ENCODE measurements at places on chromosomes 3 and 15.
A peak's percentile ranks its signal among the peaks of the same experiment; 100 is the strongest.

DNA sequence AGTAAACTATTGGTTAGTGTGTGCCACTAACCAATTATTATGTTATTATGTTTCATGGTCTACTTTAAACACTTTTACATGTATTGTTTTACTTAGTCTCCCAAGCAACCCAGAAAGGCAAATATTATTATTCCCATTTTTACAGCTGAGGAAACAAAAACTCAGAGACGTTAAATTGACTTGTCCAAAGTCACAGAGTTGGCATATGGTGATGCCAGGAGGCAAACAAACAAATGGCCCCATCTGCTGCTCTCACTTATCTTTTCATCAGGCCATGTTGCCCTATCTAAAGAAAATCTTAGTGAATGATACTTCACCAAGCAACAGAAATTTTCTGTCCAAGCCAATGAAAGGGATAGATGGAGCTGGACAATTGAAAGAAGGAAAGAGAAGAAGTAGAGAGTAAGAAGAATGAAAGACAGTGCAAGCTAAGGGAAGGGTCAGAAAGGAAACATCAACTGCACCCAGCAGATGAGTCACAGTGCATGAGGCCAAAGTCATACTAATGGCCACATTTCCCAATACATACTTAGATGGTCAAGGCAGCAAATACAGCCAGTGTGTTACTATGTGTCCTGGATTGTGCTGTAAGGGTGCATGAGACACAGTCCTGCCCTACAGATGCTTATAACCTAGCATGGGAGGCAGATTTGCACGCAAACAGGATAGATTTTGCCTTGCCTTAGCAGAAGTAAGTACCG lies 266.9 kb downstream of the KCNMB2 start:
- no peak for DNase-seq

GRCh38 chr15:93073465-93073952 lies 15.5 kb downstream of the RGMA start:
- no peak for DNase-seq

- peak; percentile 79 for DNase-seq
Observed at GRCh38 chr15:52528564-52529340, at the start of gene MYO5A. TSS of gene MYO5A (minus strand) at chr15:52528880. CDS start at chr15:52528806, 74 bp downstream.

DNA sequence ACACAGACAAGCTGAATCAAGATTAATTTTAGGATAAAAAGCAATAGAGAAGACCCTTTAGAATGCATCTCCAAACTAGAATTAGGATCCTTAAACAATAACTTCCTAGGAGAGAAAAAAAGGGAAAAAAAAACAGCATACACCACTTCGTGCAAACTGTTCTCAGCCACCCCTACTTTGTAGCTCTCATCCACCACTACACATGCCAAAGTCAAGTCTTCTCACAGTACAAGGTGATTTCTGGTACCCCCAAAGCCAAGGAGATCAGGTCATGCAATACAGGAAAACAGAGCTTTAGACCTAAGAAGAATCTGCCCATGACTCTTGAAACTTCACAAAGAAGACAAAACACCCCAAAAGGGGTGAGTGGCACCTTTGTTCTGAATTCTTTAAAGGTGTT lies 166.9 kb downstream of the SUCNR1 start:
- DNase-seq = no peak

- DNase-seq = no peak
Observed at GRCh38 chr15:25848784-25849156, 14.4 kb downstream of the ATP10A start.

DNA sequence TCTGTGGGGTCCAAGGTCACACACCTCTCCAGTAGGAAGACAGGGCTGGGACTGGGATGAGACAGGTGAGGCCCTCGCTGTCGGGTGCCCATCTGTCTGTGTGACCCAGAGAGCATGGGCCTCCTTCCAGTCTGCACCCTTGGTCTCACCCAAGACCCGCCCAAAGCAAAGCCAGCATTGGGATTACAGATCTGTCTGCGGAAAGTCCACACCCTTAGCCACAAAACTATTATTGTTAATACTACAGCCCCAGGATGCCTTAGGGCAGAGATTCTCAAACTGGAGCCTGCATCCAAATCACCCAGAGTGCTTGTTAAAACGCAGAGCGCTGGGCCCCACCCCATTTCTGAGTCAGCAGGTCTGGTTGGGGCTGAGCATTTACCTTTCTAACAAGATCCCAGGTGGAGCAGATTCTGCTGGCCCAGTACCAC lies 58.5 kb upstream of the ZNF148 start:
- no peak for DNase-seq

DNA sequence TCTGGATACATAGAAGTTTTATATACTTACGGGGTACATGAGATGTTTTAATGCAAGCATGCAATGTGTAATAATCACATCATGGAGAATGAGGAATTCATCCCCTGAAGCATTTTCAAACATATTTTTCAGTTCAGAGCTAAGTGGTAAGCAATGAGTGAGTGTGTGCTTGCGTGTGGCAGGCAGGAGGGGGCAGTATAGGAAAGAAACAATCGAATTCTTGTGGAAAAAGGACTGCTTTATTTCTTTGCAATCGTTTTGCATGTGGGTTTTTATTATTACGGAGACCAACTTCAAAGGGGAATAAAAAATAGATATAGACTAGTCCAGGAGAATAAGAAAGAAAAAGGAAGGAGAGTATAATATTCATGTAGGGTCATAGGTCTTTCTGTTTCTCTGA lies 271.6 kb downstream of the CHL1 start:
- DNase-seq = no peak

DNA sequence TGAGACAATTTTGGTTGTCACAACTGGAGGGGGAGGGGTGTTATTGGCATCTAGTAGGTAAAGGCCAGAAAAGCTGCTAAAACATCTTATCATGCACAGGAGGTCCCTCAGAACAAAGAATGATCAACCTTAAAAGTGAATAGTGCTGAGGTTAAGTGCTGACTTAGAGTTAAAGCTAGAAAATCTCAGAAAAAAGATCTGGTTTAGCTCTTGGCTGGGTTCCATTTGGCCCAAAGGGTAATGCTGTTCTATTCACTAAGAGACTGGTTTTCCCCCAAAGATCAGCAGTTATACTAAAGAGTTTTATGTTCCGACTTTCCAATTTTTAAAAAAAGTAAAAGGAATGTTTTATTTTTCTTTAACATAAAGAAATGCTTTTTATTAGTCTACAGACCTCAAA lies 15.6 kb downstream of the DCBLD2 start:
- no peak for DNase-seq

GRCh38 chr15:64072812-64073211 lies 20.8 kb downstream of the CIAO2A start:
- no peak for DNase-seq

GRCh38 chr3:124660599-124660998 lies 69.7 kb upstream of the UMPS start:
- DNase-seq = no peak

DNA sequence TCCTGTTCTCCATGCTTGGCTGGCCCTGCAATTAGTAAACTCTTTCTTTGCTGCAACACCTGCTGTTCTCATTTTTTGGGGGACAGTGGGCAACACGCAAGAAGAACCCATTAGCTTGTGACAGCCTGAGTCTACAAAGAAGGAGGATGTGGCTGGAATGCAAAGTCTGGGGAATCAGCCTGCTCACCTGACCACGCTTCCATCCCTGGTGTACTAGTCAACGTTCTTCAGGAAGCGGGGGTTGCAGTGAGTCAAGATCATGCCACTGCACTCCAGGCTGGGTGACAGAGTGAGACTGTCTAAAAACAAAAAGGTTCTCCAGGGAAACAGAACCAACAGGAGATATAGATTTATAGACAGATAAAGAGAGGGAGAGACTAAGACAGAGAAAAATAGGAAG lies 27.7 kb upstream of the KBTBD12 start:
- no peak for DNase-seq

GRCh38 chr3:157027861-157028745 lies 131.8 kb downstream of the CCNL1 start:
- no peak for DNase-seq

- DNase-seq = no peak
Observed at GRCh38 chr3:128011140-128011539, 41.1 kb upstream of the SEC61A1 start.

- no peak for DNase-seq
Observed at GRCh38 chr3:32305361-32305876, 66.9 kb downstream of the CMTM8 start.

GRCh38 chr3:56916716-56917360 lies 115.1 kb upstream of the ARHGEF3 start:
- no peak for DNase-seq

DNA sequence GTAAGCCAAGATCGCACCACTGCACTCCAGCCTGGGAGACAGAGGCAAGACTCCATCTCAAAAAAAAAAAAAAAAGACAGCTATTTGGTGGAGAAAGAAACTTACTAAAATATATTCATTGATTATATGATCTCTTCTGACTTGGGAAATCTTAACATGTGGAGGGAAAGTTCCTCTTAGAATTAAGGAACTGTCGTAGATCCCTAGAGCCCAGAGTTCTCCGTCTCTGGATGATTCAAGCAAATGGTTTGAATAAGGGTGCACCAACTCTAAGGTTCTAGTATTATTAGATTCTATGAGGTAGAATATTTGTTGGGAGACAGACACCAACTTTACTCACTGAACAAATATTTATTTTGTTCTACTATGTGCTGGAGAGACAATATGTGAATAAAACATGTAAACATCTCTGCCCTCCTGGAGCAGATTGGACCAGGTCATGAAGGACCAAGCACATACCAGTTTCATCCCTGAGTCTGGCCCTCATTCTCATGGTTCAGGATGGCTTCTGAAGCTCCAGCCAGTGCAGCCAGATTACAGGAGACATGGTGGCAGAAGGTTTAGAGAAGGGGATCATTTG lies 129.7 kb downstream of the MITF start:
- DNase-seq = no peak
